ENCODE measurements at places on chromosomes 6 and 20.
A peak's percentile ranks its signal among the peaks of the same experiment; 100 is the strongest.

- DNase-seq: no peak
Measured at GRCh38 chr20:34575271-34575670, 16.8 kb downstream of the MAP1LC3A start.

GRCh38 chr6:30006170-30007131, 54.6 kb upstream of the POLR1H start:
- DNase-seq: peak; percentile 70

- DNase-seq: no peak
Measured at GRCh38 chr20:49562311-49563014, 5.5 kb downstream of the PTGIS start.

DNA sequence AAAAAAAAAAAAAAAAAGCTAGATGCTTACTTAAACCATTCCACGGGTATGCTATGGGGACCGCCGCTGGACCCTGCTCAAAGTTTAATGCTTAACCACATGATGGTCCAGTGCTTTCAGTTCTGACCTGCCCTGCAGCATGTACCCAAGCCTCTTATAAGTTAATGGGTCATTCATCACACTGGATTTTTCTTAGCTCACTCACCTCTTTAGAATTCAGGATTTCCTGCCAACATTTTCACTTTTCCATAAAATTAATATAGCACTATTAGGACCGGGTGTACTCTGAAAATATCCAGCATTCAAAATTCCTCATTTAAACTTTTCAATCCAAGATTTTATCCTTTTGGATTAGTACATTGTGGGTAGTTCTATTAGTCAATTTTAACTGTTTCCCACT, 140.8 kb downstream of the ALDH8A1 start:
- DNase-seq: no peak

GRCh38 chr6:108168501-108169463, 3.0 kb downstream of the NR2E1 start:
- peak; percentile 39 for DNase-seq

DNA sequence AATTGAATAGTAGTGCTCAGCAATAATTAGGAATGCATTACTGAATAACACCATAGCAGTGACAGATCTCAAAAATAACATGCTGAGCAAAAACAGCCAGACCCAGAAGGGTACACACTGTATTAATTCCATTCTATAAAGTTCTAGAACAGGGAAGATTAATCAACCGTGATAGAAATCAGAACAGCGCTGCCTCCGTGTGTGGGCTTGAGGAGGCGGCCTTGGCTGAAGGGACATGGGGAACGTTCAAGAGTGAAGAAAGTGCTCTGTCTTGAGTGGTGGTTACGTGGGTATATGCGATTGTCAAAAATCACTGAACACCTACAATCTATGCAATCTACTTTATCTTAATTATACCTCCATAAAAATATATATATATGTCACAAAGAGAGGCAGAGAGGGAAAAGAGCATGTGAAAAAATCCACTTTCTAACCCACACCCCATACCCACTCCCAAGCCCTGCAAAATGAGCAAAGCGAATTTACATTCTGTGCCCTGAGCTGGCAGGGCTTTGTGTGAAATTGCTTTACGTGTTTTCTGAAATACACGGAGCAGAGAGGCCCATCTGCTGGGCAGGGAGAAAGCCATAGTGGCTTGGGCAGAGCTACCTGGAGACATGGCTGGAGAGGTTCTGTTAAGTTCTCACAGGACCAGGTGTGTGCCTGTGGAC, 74.4 kb downstream of the NFATC2 start:
- DNase-seq: no peak

GRCh38 chr6:53189554-53189953, 40.9 kb upstream of the GCM1 start:
- DNase-seq: no peak

GRCh38 chr6:15881150-15881549, 218.3 kb upstream of the DTNBP1 start:
- DNase-seq: peak; percentile 68

GRCh38 chr6:10098756-10099528, 315.9 kb downstream of the TFAP2A start:
- DNase-seq: no peak

DNA sequence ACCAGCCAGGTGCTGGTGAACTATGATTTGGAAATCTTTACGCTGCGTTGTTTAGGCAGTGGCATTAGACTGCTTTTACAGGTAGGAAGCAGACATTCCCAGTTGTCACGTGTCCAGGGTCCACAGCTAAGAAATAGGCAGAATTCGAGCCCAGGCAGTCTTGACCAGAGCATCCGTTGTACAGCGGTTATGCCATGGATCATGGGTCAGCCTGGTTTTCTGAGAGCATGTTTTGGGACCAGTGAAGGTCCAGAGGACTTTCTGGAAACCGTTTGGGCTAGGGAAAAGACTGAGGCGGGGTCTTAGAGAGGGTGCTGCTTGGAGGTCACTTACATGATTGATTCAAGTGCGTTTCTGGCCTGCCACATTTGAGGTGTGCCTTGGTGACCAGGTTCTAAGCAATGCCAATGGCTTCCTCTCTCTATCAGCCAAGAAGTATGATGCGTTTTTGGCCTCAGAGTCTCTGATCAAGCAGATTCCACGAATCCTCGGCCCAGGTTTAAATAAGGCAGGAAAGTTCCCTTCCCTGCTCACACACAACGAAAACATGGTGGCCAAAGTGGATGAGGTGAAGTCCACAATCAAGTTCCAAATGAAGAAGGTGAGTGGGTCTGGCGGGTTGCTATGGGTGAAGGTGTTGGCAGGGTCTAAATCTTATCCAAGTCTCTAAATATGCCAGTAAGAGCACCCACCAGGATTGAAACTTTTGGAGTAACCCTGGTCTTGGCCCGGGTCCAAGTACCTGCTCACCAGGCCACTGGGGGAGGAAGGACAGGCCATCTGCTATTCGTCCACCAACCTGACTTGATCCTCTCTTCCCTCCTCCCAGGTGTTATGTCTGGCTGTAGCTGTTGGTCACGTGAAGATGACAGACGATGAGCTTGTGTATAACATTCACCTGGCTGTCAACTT, 1.8 kb downstream of the RPL10A start:
- DNase-seq: no peak

DNA sequence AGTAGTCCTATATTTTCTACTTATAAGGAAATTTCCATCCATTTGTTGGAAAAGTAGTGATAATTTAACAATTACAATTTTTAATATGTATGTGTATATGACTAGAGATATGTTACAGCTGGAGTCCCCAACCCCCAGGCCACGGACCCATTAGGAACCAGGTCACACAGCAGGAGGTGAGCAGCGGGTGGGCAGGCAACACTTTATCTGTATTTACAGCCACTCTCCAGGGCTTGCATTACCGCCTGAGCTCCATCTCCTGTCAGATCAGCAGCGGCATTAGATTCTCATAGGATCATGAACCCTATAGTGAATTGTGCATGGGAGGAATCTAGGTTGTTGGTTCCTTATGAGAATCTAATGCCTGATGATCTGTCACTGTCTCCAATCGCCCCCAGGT, 46.8 kb downstream of the TRDN start:
- DNase-seq: no peak

- DNase-seq: peak; percentile 88
Measured at GRCh38 chr6:125811259-125811658, 20.5 kb downstream of the NCOA7 start.

GRCh38 chr20:42795111-42795695, 394.5 kb downstream of the PTPRT start:
- DNase-seq: no peak

GRCh38 chr6:166618866-166619761, 7.9 kb downstream of the RPS6KA2 start:
- DNase-seq: no peak
